ENCODE measurements at places on chromosomes 5 and 9.

- no peak for DNase-seq
These were observed 13.6 kb downstream of the MTMR12 start for GRCh38 chr5:32299059-32299677.

DNA sequence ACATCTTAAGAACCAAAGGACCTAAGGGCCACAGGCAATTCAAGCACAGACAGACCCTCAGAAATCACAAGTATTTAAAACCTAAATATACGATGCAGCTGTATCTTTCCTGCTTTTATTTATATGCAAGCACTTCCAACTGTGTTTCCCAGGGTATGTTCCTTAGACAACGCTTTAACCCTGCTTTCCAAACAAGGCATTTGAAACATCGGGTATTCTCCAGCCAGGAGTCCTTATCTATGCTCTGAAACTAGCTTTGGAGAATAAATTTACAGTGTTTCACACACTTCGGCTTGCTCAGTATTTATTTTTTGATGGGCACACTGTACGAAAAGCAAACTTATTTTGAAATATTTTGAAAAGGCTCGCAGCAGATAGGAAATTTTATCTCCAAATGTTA is 13.5 kb downstream of the NR6A1 start:
- no peak for DNase-seq

- peak; percentile 72 for DNase-seq
These were observed 5.0 kb downstream of the NSMF start for GRCh38 chr9:137454145-137454596.

- no peak for DNase-seq
These were observed 188.5 kb upstream of the SNX2 start for GRCh38 chr5:122586351-122586750.

GRCh38 chr5:121019734-121020133 is 555.6 kb downstream of the PRR16 start:
- no peak for DNase-seq

DNA sequence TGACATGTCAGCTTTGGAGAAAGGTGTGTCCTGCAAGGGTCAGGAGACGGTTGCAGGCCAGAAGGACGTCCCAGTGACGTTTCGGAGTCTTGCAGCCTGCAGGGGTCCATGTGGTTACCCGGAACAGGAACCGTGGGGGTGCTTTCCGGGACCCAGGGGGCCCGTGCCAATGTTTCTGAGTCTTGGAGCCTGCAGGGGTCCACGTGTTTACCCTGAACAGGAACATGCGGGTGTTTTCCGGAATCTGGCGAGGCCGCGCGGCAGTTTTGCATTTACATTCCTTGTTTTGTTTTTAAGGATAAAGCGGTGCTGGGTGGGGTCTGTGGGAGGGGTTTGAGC is 30.6 kb downstream of the NKD2 start:
- DNase-seq: no peak
